ENCODE measurements at places on chromosomes 7 and 10.

DNA sequence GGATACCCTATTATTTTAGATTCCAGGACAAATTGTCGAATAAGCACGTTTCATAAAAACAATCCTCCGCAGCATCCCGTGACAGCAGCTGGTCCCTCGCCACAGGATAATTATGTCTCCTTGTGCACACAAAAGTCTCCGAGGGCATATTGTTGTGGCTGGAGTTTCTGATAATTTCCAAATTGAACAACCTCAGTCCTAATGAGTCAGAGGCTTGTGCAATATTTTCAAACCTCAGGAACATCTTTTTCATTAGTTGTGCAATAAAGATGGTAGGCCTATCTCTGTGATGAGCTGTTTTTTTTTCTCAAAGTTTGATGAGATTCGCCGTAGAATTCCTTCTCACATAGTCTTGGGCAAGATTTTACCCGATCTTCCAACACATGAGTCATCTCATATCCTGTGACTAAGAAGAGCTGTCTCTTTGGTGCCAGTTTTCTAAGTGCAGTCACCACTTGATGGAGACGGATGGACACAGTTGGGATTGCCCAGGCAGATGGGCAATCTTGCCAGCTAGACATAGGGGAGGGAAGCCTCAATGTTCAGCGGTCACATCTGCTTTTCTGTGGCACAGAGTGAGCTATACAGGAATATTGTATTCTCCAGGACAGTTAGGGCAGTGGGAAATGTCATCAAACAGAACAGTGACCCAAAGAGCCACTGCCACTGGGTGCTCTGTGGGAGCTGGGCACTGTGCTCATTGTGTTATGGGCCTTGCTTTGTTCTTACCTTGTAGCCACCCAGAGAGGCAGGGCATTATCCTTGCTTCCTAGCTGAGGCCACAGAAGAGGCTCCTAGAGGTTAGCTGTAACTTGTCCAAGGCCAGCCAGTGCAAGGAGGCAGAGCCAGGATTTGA lies 7.8 kb downstream of the HTRA1 start:
- no peak for DNase-seq

GRCh38 chr7:110977127-110977737 lies 113.7 kb upstream of the LRRN3 start:
- no peak for DNase-seq

DNA sequence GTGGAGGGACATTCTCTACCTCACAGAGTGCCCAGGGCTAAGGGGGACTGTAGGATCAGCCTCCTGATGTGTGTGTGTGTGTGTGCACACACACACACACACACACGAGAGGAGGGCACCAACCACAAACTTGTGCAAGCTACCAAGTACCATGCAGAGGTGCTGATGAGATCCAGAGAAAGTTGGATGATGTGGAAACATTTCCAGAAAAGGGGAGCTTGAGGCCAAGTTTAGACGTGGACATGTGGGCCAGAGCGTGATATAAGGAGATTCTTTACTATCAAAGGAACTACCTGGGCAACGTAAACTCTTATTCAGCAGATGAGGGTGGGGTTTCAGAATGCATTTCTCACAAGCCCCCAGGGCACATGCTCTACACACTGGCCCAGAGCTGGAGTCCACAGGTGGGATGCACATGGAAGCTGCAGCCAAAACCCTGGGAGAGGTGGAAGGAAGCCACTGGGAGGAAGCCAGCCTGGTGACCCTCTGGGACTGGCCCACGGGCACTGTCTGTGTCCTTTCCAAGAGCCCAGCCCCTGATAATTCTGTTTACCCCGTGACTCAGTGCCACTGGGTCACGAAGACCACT lies 53.5 kb downstream of the DLG5 start:
- no peak for DNase-seq

GRCh38 chr7:69885431-69885830 lies 287.2 kb downstream of the AUTS2 start:
- DNase-seq = no peak
